CD8-positive, alpha-beta memory T cell (primary cell): ENCODE measurements at places on chromosomes 2 and 18.

- no peak for DNase-seq
Measured at GRCh38 chr2:7962161-7962560, 719.7 kb upstream of the ID2 start.

DNA sequence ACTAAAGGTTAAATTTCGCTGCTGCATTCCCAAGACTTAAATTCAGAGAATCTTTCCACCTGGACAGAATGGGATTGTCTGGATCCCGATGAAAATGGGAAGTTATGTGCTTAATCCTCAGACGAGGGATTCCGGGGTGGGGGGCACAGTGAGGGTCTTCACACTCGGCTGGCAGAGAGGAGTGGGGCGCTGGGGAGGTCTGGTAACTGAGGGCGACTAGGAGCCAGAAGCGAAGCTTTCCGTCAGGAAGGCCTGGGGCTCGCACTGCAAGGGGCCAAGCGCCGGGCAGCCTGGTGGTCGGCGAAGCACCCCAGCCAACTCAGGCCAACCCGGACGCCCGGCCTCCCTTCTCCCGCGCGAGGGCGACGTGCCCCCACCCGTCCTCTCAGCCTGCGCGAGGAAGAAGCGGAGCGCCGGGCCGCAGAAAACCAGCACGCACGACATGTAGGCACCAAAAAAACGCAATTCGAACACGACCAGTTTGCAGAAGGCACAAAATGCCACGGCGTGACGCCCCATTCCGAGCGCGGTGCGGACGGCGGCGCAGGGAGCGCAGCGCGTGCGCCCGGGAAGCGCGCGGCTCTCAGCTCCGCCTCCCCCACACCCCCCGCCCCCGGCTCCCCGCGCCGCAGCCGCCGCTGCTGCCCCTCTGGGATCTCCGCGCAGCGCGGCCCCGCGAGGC, 188.1 kb downstream of the ZEB2 start:
- peak; percentile 82 for DNase-seq

DNA sequence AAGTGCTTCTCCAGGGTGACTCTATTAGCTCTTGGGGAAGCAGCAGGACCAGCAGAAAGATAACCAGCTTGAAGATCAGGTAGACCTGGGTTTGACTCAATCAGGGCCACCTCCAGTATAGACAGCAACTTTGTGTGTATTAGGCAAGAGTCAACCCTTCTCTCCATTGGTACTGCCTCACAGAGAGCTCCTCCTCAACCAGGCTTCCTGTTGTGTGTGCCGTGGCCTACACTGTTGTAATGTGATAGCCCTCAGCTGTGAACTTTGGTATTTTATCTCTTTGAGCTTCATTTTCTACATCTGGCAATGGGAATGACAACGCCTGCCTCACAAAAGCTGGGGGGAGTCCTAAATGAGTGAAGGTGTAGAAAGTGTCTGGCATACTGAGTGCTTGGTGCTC, 17.0 kb upstream of the MAP3K20 start:
- no peak for DNase-seq

- DNase-seq, result no peak
Measured at GRCh38 chr2:230557065-230557464, 141.1 kb downstream of the SP100 start.

DNA sequence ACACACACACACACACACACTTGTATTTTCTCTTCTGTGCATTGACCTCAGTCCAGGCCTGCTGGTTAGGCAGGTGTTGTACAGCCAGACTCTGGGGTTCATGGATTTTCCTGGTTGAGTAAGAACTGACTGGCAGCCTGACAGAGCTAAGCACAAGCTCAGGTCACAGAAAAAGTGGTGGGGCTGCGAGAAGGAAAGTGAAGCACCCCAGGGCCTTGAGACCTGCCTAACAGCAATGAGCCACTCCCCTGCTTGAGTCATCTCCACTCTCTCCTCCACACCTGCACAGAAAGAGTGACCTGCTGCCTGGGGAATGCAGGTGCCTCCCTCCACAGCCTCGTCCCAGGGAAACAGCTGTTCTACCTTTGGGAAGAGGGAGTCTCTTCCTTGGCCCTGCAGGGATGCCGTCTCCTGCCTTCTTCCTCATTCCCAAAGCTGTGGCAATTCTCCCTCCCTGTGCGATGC, 91.4 kb upstream of the LGALSL start:
- no peak for DNase-seq

DNA sequence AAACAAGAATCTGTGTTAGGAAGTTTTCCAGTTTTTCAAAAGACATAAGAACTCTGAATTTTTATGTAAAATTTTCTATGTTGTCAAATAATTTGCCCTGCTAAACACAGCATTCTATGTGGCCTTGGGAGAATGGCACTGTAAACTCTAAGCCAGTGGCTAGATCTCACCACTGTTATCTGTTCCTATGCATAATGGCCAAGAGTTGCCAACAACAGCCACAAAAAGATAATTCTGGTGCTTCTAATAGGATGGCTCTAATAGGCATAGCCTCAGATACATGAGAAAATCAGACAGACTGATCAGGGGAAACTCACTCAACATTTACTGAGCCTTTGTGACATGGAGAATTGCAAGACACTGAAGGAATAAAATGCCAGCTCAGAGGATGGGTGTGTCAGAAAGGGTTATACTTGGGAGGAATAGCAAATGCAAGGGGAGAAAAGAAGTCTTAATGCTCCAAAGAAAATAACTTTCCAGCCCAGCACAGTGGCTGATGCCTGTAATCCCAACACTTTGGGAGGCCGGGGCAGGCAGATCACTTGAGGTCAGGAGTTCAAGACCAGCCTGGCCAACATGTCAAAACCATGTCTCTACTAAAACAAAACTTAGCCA, 63.7 kb downstream of the COBLL1 start:
- no peak for DNase-seq

DNA sequence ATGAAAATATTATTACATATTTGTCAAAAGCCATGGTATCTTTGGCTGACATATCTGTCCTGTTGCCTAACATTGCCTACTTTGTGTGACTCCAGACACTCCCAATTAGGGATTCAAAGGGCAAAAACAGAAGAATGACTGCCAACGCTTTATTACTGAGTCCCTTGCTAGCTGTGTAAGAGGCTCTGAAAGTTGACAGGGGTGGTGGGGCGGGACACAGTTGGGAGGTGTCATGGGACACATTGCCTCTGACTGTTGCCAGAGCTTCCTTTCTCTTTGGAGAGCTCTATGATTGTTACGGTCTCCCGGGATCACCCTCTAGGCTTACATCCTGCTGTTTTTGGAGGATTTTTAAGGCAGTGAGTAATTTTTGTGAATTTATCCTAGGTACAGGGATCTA, 249.6 kb upstream of the ACVR2A start:
- DNase-seq, result no peak

- DNase-seq, result no peak
Measured at GRCh38 chr2:106020032-106020431, 174.1 kb downstream of the UXS1 start.

DNA sequence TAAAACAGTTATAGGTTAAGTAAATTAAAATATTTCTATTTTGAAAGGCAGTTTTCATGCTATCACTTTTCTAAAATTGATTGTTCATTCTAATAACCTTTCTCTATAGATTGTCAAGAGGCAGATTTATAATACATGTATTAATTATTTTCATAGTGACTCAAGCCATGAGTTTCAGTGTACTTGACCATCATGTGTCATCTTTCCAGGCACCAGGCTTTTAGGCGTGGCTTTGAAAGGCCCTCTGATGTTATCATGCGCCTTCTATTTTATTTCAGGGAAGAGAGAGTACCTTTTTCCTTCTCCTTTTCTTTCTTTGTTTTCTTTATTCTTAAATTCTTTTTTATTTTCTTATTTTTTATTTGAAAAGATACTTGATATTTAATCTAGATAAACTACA, 128.3 kb upstream of the ETAA1 start:
- no peak for DNase-seq

- no peak for DNase-seq
Measured at GRCh38 chr18:42545825-42546224, 569.7 kb downstream of the RIT2 start.

- DNase-seq, result no peak
Measured at GRCh38 chr2:10599089-10599488, 90.7 kb downstream of the NOL10 start.

- DNase-seq, result no peak
Measured at GRCh38 chr2:8558956-8559355, 122.9 kb upstream of the ID2 start.

DNA sequence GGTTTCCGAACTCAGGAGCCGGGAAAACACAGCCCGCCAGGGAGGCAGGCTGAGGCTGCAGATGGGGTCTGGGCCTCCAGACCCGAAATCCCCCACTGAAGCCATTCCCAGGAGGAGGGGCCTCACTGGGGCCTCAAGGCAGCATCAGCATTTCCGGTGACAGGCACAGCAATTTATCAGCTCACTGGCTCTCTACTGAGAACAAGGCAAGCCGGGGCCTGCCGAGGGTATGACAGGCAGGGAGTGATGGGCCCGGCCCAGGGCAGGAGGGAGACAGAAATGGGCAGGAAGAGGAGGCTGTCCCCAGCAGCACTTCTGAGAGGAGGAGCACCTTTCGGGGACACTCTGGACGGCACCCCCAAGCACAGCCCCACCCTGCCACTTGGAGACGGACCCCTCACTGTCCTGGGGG, 12.5 kb downstream of the SDC1 start:
- DNase-seq, result no peak

GRCh38 chr2:16361261-16361995, 304.2 kb downstream of the CYRIA start:
- DNase-seq, result no peak

DNA sequence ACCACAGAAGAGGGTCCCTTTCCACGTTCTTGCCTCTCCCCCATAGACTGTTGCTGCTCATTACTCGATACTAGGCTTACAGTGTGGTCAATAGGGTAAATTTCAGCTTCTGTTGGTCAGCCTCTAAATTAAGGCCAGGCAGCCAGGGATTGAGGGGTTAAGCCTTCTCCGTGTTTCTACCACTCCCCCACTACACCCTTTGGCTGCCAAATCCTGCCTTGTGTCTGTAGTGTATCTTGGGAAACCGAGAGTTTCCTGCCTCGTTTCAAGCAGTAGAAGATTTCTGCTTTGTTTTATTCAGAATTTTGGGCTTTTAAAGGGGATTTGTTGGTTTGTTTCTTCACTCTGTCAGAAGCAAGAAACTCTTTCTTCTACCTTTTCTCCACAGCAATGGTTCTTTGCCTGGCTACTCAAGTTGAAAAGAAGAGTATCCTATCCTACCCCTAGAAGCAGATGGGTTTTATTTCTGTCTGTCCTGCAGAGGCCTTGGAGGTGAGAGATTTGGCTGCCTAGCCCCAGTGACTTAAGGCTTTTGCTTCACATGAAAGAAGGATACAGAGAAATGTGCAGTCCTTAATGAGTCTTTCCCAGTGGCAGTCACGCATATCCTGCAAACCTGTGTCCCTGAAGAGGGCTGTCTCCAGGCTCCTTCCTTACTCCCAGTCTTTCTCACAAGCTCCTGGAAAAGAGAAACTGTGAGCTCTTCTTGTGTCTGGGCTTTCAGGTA, 261.5 kb upstream of the TANK start:
- no peak for DNase-seq

DNA sequence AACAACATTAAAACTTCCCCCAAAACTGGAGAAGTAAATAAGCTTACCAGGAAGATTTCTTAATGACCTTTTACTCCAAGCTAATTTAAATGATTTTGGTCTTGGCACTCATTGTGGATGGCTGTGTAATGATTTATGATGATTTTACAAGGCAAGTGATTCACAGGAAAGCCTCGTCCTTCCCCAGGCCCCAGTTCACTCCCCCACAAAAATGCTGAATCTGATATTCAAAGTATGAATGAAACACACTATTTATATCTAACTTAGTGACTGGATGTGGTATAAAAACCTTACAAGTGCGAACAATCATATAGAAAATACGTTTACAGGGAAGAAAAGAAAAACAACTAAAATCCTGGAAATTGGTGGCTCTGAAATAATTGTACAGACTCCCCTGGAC, 49.8 kb downstream of the ZNF516 start:
- no peak for DNase-seq

- no peak for DNase-seq
Measured at GRCh38 chr2:41622301-41622700, 425.5 kb upstream of the PKDCC start.

- DNase-seq, result no peak
Measured at GRCh38 chr2:174775571-174775980, 11.3 kb upstream of the CHRNA1 start.

DNA sequence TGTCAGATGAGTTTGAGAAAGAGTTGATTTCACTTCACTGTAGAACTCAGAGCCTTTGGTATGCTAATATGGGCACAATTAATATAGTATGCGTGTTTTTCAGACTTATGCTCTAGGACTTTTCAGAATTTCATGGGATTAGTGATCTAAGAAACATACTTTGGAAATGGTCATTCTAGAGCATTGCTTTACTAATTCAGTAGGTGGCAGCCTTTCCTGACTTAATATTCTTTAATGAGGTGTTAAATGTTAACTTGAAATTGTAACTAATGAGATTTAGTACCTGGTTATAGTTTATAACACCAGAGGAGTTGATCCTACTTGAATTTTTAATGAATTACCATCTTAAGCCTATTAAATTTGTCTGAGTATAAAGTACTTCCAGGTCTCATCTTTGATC, 28.4 kb downstream of the ACTR2 start:
- no peak for DNase-seq

GRCh38 chr2:145157741-145158591, 638.0 kb upstream of the ZEB2 start:
- DNase-seq, result no peak

DNA sequence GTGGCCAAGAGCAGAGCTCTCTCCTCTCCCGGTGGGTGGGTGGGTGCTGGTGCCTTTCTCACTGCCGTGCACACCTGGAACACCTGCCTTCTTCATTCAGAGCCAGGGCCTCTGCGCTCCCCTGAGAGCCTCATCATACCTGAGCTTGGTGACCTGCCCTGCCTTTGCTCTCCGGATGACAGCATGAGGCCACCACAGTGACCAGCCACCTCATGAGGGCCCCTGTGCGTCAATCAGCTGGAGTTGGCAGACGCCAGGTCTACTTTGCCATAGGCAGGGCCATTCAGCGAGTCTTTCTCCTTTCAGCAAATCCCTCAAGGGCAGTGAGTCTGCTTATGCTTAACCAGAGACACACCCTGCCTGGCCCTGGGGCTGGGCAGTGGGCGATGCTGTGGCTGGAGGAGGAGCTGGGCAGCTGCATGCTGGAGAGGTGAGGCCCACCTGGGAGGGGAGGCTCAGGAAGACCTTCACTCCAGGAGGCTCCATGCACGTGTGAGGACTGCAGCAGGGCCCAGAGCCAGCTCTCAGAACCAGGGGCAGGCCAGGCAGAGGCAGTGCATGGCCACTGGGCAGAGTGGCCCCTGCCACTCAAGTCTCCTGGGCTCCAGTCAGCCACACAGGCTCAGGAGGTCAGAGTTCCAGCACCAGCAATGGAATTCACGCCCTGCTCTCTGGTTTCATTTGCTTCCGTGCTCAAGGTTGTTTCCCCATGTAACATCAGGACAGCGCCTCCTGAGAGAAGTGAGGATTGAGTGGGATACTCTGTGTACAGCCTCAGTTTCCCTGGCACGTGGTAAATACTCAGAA, 417.5 kb upstream of the MYT1L start:
- no peak for DNase-seq

DNA sequence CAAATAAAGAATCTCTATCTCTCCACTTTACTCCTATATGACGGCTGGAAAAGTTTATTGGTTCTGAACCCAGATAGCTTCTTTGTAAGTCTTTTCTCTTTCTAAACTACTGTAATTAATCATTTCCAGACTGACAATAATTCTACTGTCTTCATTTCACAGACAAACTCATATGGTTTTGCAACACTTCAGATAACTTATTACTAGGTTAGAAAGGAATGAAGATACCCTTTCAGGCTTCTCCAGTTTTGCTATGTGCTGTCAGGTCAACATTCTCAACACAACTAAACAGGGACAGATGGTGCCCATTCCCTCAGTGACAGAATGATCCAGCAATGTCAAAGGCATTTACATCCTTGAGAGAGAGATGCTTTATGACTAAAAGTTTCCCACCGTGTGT, 198.5 kb upstream of the ITGA4 start:
- no peak for DNase-seq

GRCh38 chr2:120243211-120243610, 9.4 kb upstream of the RALB start:
- DNase-seq, result no peak
